GM06990 (cell line): ENCODE measurements at places on chromosomes 1 and 21.

DNA sequence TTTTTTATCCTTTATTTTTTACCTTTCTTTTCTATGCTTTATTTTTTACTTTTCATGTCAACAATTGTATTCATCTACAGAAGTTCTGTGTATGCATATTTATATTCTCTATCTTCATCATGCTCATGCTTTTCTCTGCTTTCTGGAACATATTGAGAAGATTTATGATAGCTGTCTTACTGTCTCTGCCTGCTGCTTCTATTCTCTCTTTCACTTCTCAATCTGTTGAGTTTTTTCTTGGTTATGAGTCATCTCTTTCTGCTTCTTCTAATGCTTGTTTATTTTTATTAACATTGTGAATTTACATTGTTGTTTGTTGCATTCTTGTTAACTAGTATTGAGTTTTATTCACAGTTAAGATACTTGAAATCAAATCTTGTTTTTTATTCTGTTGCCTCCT is 22.6 kb downstream of the F5 start:
- DNase-seq, result no peak

GRCh38 chr1:108865316-108865910 is 8.5 kb upstream of the AKNAD1 start:
- DNase-seq, result no peak

GRCh38 chr1:172484252-172484651 is 40.4 kb upstream of the PIGC start:
- DNase-seq, result no peak

GRCh38 chr1:66237042-66237441 is 296.9 kb upstream of the SGIP1 start:
- no peak for DNase-seq

DNA sequence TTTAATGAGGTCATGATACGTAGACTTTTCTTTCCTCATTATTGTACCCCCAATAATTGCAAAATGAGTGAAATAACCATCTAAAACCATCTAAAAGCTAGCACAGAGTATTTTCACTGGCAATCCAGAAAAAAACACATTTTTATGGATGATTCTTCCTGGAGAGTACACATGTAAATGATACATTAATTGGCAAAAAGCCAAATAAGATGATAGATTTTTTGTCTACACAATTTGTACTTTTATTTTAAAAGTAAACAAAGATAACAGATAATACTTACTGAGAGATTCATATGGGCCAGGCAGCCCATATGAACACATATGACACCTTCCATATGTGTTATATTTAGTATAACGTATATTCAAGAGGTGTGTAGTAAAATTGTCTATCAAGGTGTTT is 2.5 kb upstream of the KRTAP19-7 start:
- no peak for DNase-seq

DNA sequence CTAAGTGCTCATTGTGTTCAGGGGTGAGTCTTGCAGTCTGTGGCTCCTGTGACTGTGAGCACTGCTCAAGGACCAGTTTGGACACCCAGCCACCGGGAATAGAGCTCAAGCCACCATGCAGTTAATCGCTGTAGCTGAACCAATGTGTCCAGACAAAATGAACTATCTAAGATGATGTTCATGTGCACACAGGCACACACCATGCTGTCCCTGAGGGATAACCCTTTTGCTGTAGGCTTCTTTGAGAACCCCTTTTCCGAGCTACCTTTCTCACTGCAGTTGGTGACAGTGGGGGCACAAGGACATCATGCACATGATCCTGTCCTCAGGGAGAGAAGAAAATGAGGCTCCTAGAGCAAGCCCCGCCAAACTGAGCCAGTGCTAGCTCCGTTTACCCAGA is 50.6 kb upstream of the CTBS start:
- no peak for DNase-seq

- DNase-seq, result no peak
Observed at GRCh38 chr21:45259206-45259840, 28.4 kb downstream of the POFUT2 start.

DNA sequence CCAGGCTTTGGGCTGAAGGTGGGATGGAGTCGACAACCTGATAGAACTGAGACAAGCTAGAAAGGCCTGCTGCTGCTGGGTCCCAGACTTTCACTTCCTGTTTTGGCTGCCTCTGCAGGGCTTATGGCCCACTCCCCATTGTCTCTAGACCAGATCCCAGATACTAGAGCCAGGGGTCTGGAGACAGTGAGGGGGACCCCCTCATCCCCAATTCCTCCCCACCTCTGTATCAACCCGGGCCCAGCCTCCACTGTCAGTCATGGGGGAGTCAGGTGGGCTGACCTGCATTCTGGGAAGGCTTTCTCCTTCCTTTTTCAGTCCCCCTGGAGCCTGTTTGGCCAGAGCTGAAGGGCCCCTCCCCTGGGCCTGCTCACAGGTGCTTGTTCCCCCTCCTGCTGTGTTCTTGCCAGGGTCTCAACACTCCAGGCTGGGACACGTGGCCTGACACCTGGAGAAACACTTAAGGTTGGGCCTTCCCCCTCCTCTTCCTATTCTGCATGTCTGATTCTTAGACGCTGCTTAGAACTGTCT is 18.0 kb upstream of the ETV3L start:
- DNase-seq, result no peak

- no peak for DNase-seq
Observed at GRCh38 chr1:200182701-200183100, 155.2 kb downstream of the NR5A2 start.
